ENCODE measurements at places on chromosomes 2 and 18. TPM values are rescaled to one million over a fixed set of nuclear protein-coding genes. Genes with fewer than 3 reads are reported as not detected.

SCN3A gene
- 0.94 TPM for total RNA-seq

FZD7 gene
- 34.8 TPM for total RNA-seq

FAHD2A gene
- total RNA-seq: 31.4 TPM

SERPINB11 gene
- total RNA-seq: not detected

ADD2 gene
- 23.0 TPM for total RNA-seq

TCF23 gene
- total RNA-seq: not detected

ABCB11 gene
- not detected for total RNA-seq

CDK15 gene
- 6.4 TPM for total RNA-seq

SPP2 gene
- not detected for total RNA-seq

TCF7L1 gene
- total RNA-seq: 1.1 TPM

SLC8A1 gene
- 10.6 TPM for total RNA-seq

LIMS1 gene
- total RNA-seq: 58.3 TPM

FAM237A gene
- not detected for total RNA-seq

CXCR4 gene
- total RNA-seq: 0.17 TPM

CD302 gene
- 1.7 TPM for total RNA-seq

MTX2 gene
- 52.2 TPM for total RNA-seq

TEKT4 gene
- not detected for total RNA-seq

NCKAP5 gene
- total RNA-seq: 0.58 TPM

CCDC68 gene
- total RNA-seq: 2.7 TPM

SPEG gene
- 4.6 TPM for total RNA-seq

PRKAG3 gene
- total RNA-seq: not detected

PAX8 gene
- 109 TPM for total RNA-seq

EPB41L5 gene
- 27.0 TPM for total RNA-seq

SLC19A3 gene
- total RNA-seq: 0.29 TPM

SLC23A3 gene
- total RNA-seq: not detected

RELCH gene
- 23.7 TPM for total RNA-seq
